ENCODE measurements at places on chromosomes 6 and 20. TPM values are rescaled to one million over a fixed set of nuclear protein-coding genes. Genes with fewer than 3 reads are reported as not detected.

GRCh38 chr6:150992262-150992661 lies 126.8 kb downstream of the MTHFD1L start:
- H3K27ac ChIP-seq, result no peak overlapping the region
- H3K27me3 ChIP-seq, result no peaks in the 10 kb centered on the region
- peaks cover 10% of the 10 kb centered on the region for H3K4me1 ChIP-seq
- no peak for DNase-seq

- H3K27ac ChIP-seq, result no peak overlapping the region
- no peak for DNase-seq
- H3K4me3 ChIP-seq, result no peak overlapping the region
- no peaks in the 10 kb centered on the region for H3K36me3 ChIP-seq
These were observed 92.7 kb upstream of the JARID2 start for GRCh38 chr6:15153191-15153590.

DNA sequence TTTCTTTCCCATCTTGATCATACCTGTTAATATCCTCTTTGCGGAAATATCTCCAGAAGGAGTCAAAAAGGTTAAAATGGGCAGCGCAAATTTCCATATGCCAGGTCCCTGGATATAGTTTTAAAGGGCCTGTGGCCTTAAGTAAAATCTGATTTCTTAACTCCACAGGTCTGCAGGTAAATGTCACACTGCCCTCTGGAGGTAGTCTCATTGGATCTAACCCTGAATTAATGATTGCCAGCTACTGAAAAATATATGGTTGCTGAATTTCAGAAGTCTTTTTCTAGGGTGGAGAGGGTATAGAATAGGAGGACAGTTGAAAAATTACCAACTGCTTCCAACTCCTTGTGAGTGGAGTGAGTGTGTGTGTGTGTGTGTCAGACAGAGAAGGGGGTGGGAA lies 8.5 kb downstream of the MOXD1 start:
- H3K4me1 ChIP-seq, result no peaks in the 10 kb centered on the region
- no peak overlapping the region for H3K27ac ChIP-seq
- peaks cover 24% of the 10 kb centered on the region for H3K27me3 ChIP-seq
- DNase-seq, result no peak
- no peak overlapping the region for H3K4me3 ChIP-seq

- H3K4me3 ChIP-seq, result no peak overlapping the region
- H3K27ac ChIP-seq, result no peak overlapping the region
- DNase-seq, result no peak
These were observed 668.0 kb upstream of the FLRT3 start for GRCh38 chr20:15005300-15005986.

DNA sequence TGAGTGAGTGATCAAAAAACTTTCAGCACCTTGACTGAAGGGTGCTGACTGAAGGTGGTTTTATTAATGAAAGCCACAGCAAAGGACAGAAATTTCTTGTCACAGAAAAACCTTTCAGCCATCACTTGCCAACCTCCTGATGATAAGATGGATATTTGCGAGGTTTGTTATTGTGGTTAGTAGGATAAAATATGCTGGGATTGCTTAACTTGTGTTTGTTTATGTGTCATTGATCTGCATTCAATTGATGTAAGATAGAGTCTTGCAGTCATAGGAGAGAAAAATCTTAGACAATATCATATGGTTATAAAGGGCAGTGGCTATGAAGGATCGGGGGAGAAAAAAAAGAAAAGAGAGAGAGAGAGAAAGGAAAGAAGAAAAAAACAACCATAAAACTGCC lies 1.2 kb downstream of the TSBP1 start:
- DNase-seq, result no peak
- H3K36me3 ChIP-seq, result no peaks in the 10 kb centered on the region
- H3K27me3 ChIP-seq, result peaks cover 17% of the 10 kb centered on the region
- peaks cover 7% of the 10 kb centered on the region for H3K4me1 ChIP-seq

The TCP11 gene
- not detected for total RNA-seq

The RIPPLY2 gene
- total RNA-seq, result not detected

Data from activated CD4-positive, alpha-beta T cell treated with anti-CD3 and anti-CD28 coated beads, Interleukin-2, amount 10 ng/mL, durations not matched to agents 7 days and 5 days (primary cell).